ENCODE measurements at places on chromosomes 5 and 9.

DNA sequence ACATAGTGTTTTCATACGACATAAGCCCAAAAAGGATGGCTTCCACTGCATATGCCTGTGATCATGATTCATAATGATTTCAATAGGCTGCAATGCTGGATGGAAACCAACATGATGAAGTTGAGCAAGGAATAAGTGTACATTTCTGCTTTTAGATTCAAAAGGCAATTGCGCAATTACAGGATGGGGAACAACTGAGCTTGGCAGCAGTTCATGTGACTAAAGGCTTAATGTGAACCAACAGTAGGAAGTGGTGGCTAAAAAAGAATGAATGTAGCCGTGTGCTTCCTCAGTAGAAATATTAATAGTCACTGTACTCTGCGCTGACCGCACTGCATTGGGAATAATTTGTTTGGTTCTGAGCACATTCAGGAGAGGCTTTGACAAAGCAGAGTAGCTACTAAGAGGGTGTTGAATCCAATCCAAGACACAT, 51.2 kb downstream of the SLC1A3 start:
- DNase-seq, result no peak

DNA sequence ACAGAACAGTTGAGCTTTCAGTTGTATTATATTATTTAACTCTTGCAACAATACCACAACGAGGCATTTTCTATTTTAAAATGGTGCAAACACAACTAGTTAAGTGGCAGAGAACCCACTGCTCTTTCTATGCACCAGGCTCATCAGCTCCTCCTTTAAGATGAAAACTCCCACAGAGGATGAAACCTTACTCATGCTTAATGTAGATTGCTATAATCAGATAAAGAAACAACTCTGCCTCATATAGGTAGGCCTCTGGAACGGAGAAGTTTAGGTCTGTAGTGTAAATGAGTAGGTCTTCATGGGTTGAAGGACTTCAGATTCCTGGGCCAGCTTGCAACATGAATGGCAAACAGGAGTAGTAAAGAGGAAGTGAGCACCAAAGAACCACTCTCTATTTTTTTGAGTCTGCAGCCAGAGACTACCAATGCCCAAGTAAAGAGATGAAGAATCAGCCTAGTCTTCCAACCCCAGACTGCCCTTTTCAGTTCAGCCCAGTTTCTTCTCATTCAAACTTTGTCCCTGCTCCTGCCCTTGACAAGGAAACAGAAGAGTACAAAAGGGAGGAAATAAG, 33.9 kb downstream of the HACD4 start:
- DNase-seq, result no peak

- DNase-seq, result no peak
These were observed 26.4 kb downstream of the FGD3 start for GRCh38 chr9:92973700-92974099.

GRCh38 chr9:110049699-110050450, 158.1 kb downstream of the C9orf152 start:
- DNase-seq, result no peak

DNA sequence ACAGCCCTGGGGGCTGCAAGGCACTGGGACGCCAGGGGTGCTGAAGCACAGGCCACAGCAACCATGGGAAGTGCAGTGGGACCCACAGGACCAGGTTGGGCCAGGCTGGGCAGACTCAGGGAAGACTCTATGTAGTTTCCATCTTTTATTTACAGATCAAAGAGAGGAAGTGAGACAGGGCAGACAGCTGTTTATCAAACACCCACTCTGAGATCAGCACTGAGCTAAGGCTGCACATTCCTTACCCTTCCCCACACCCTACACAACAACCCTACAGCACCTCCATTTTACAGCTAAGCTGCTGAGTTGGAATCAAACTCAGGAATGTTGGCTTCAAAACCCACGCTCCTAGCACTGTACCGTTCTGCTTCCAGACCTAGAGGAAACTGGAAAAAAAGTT, 19.8 kb downstream of the BARHL1 start:
- no peak for DNase-seq

DNA sequence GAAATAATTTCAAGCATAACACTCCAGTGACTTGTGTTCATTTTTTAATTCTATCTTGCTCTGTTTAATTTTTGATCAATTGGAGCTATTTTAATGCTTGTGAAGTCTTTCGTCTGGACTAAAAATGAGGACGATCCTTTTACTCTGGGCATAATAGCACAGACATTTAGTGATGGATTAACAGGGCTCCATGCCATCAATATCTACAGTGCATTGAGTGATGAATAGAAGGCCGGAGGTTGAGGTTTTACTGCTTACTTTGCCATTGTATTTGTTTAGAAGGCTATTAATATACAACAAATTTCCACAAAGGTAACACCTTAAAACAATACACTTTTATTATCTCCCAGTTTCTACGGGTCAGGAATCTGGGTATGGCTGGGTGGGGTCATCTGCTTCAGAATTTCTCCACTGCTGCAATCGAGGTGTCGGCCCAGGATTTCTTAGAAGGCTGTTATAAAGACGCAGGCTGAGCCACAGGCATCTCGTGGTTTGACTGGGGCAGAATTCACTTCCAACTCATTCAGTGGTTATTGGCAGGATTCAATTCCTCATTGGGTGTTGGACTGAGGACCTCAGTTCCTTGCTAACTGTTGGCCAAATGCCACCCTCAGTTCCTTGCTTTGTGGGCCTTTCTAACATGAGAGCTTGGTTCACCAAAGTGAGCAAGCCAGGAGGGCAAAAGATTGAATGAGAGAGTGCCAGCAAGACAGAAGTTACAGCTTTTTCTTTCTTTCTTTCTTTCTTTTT, 265.4 kb upstream of the VLDLR start:
- DNase-seq, result no peak
